ENCODE measurements at places on chromosomes 16 and 17.

GRCh38 chr16:11205754-11206581, 50.0 kb downstream of the SOCS1 start:
- no peak for DNase-seq

DNA sequence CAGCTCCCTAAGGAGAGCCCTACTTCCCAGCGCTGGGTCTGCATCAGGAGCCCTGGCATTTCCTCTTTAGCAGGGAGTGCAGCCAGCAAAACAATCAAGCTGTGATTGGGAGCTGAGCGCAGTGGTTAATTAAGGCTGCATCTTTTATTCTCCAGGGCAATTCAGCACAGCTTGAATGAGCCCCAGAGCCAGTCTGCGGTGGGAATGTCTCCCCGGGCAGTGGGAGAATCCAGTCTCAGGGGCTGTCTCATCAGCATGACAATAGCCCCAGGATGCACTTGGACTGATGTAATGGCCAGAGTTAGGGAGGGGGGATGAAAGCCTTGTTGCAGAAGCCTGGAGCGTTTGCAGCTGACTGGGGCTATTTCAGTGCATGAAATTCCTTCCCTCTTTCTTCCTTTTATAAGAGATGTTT, 292.6 kb upstream of the SOX9 start:
- DNase-seq, result no peak

GRCh38 chr16:12113523-12114345, 137.2 kb downstream of the SNX29 start:
- no peak for DNase-seq

DNA sequence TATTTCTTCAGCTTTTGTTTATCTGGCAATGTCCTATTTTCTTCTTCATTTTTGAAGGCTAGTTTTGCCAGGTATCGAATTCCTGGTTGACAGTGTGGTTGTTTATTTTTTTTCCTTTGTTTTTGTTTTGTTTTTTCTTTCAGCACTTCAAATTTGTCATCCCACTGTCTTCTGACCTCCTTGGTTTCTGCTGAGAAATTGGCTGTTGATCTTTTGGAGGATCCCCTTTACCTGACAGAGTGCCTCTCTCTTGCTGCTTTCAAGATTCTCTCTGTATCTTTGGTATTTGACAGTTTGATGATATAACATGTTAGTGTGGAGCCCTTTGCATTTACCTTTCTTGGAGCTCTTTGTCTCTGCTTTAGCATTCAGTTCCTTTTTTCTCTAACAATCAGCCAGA, 9.6 kb upstream of the ATF7IP2 start:
- no peak for DNase-seq

- DNase-seq, result no peak
Measured at GRCh38 chr16:9821331-9821730, 360.9 kb downstream of the GRIN2A start.

- no peak for DNase-seq
Measured at GRCh38 chr17:72407336-72407909, 286.6 kb downstream of the SOX9 start.

- DNase-seq, result no peak
Measured at GRCh38 chr16:69366431-69366830, 14.8 kb upstream of the TMED6 start.

GRCh38 chr17:76841776-76842405, 26.3 kb upstream of the MGAT5B start:
- DNase-seq, result no peak

DNA sequence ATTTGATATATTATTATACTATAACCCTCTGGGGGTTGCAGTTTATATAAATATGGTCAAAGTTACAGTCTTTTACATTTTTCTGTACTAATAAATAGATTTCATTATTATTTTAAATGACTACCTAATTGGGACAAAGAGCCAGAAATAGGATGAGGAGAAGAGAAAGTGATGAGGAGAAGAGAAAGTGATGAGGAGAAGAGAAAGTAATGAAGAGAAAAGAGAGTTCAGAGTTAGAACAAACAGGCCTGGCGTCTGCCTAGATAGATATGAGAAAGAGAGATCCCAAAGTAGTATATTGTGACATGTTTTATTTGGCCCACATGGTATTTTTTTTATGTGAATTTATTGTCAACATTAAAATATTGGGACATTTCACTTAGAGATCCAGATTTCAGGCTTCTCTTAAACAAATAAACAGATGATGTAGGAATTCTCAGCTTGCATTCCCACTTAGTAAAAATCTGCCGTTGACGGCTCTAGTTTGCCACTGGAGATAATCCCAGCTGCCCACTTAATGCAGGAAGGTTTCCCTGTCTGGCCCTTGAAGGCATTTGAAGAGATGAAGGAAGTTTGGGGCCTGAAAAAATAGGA, 210.7 kb downstream of the STX8 start:
- no peak for DNase-seq

DNA sequence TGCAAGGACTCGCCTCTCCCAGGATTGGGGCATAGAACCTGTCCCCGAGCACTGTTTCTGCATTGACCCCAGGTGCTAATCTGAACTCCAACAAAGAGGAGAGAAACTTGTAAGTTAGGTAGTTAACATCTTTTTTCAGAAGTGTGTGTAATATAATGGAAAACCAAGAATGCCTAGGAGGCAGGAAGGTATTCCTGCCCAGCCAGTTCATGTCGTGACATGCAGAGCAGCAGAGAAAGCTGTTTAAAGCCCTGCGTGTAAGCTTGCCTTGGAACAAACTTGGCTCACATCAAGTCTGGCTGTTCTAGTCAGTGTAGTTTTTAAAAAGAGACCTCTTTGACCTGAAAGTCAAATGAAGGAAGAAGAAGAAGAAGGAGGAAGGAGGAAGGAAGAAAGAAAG, 2.1 kb upstream of the GNA13 start:
- no peak for DNase-seq

GRCh38 chr17:499951-500461, 147.4 kb upstream of the RPH3AL start:
- no peak for DNase-seq

DNA sequence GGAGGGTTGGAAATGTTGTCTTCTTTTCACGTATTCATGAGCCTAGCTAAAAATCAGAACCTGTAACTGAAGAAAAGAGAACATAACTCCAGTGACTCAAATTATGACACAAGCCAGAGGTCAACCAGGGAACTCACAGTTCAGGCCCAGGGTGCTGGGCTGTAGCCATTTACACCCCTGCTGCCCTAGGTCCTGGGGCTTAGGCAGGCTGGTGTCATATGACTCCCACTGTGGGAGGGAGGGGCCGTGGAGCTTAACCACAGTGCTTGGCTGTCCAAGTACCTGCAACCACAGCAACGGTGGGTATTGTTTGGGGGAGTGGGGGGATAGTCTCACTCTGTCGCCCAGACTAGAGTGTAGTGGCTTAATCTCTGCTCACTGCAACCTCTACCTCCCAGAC, 71.1 kb upstream of the AMZ2 start:
- no peak for DNase-seq

DNA sequence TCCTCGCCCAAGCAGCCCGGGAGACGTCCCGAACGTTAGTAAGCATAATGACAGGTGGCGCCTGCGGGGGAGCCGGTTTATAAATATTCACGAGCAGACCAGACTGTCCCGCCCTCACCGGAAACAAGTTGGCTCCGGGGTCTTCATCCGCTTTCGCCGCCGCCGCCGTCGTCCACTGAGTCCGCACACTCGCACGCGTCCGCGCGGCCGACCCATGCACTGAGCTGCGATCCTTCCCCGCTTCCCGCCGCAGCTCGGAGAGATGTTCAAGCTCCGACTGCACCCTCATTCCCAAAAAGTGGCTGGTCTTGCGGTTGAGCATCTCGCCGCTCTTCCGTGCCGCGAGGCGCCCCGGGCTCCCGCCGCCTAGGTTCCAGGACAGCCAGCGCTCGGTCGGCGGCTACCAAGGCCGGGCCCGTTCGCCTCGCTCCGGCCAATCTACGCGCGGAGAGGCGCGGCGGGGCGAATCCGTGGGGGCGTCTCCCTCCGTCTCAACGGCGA, 385 bp downstream of the CFAP119 start:
- no peak for DNase-seq

GRCh38 chr17:46264456-46265198, 30.3 kb upstream of the LRRC37A start:
- no peak for DNase-seq

DNA sequence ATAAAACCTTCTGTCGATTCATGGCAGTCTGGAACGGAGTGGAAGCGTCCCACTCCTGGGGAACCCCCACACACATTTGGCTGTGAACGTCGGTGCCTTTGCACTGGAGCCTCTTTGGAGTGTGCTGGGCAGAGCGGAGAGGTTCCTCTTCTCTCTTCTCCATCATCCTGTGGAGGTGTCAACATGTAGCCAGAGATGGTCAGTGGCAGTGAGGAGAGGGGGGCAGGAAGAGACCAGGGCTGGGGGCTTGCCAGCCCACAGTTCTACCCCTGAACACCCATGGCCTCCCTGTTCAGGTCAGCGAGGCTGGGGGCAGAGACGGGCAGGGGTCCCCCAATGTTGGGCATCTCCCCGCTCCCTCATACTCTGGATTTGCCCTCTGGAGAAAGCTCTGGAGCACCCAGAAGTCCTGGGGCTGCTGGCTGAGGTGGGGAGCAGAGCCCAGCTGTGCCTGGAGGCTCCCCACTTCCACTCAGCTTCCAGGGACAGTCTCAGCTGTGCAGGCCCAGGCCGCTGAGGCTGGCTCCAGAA, 223.7 kb downstream of the SEC14L1 start:
- no peak for DNase-seq

DNA sequence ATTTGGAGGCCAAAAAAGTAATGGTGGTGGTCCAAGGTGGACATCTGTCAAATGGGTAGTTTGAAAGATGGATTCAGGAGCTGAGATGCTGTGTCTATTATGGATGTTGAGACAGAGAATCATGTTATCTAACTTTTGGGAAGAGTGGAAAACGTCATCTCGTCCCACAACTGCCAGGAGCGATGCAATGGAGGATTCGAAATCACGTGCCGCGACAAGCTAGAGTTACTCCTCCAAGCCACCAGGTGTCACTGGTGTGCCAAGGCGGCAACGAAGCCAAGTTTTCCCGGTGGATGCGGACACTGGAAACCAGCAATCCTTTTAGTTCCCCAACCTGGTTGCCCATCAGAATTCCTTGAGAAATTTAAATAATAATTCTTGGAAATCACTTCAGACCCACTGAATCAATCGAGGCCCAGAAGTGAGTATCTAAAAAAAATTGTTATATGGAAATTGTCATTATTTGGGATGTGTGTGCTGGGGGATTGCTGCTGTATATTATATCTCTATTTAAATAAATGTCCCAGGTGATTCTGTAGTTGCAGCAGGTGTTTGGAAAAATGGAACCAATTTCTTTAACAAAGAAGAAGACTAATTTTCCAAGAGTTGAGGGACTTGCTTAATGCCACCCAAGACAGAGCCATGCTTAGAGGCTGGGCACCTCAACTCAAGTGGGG, 206.1 kb downstream of the HAPSTR1 start:
- no peak for DNase-seq

GRCh38 chr17:57940653-57941329, 14.4 kb downstream of the CUEDC1 start:
- no peak for DNase-seq

DNA sequence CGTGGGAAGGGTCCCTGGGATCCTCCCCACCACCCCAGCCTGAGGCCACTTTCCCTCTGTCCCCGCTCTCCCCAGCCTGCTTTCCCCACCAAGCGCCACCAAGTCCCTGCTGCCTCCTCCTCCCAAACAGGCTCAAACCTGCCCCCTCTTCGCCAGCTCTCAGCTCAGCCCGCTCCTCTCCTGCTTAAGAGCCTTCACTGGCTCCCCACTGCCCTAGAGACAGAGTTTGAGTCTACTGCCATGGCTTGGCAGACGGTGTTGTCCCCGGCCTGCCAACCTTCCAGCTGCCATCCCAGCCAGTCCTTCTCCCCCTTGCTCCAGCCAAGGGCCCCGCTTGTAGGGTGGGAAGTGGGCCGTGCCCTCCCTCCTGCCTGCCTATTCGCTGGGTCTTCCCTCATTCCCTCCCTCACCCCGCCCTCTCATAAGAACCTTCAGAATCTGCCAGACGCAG, 11.1 kb downstream of the IL4R start:
- DNase-seq, result no peak

DNA sequence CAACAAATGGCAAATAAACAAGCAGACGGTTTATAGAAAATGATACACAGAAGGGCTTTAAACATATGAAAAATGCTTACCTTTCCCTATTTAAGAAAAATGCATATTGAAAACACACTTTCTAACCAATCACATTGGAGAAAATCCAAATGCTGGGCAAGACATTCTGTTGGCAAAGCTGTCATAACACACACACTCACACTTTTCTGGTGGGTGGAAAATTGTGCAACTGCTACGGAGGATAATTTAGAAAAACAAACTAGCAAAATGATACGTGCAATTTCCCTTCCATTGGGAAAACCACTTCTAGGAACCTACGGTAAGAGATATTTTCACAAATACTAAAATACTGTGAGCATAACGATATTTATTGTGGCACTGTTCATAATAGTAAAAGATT, 9.8 kb upstream of the MYH3 start:
- DNase-seq, result no peak

DNA sequence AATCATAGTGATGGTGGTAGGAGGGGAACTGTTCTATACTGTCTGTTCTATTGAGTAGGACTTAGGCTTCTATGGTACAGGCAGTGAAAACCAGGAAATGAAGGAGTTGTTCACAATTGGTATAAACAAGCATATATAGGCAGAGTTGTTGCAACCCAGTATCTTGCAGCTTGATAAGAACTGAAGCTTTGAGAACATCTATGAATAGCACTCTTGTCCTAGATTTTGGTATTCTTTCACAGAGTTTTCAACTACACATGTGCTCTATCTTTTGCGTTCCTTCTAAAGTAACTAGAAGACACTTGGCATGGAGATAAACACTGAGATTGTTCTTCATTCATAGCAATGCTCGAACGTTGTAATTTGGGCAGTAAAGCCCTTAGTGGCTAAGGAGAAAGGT, 91.8 kb downstream of the KCNJ2 start:
- DNase-seq, result no peak

DNA sequence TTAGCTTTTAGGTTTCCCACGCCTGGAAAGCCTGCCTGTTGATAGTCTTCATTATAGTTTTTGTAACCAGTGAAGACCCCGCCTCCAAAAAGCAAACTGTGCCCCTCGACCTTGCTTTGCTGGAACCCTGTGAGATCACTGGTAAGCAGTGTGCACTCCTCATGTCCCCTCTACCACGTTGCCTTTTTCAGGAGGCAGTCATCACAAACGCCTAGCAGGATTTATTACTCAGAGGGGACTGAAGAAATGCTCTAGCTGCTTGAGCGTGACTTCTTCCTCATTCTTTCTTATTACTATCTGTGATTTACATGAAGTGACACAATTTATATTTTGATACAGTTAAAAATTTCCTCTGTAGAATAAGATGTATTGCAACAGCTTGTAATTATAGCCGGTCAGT, 6.5 kb upstream of the KRTAP3-1 start:
- DNase-seq, result no peak

DNA sequence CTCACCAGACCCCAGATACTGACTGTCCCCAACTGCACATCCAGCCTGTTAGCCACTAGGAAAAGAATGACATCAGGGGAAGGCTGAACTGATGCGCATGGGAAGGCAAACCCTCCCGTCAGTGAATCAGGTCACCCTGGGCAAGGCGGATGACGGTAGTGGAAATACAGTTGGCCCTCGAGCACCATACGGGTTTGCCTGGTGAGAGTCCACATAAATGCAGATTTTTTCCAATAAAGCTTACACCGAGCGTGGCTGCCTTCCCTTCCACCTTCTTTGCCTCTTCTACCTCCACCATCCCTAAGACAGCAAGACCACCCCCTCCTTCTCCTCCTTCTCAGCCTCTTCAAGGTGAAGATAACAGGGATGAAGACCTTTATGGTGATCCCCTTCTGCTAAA, 236.1 kb upstream of the TNRC6C start:
- no peak for DNase-seq

- DNase-seq, result no peak
Measured at GRCh38 chr17:77604301-77604972, 354.1 kb upstream of the TNRC6C start.

- no peak for DNase-seq
Measured at GRCh38 chr16:84489131-84489530, 15.3 kb downstream of the MEAK7 start.

All from stimulated activated CD4-positive, alpha-beta T cell treated with anti-CD3 and anti-CD28 coated beads, TNF-alpha, amount 100 ng/mL, for 1 hour (primary cell).